ENCODE measurements at places on chromosomes 7 and 10.

- DNase-seq: no peak
Measured at GRCh38 chr10:1560535-1561192, 176.7 kb downstream of the ADARB2 start.

DNA sequence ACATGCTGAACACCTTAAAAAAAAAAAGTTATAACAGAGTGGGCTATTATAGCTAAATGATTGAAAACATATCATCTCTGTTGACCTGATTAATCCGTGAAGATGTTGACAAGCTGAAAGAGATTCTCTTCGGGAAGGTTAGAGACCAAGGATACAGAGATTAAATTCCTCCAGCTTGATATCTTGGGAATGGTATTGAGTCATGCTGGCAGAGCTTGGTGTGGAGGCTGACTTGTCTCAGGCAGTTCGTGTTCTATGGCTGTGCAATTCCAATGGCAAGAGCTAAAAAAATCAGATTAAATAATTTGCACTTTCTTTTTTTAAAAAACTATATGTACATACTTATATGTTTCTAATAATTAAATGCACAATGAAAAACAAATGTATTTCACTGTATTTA is 24.9 kb upstream of the CACNA2D1 start:
- DNase-seq: no peak

DNA sequence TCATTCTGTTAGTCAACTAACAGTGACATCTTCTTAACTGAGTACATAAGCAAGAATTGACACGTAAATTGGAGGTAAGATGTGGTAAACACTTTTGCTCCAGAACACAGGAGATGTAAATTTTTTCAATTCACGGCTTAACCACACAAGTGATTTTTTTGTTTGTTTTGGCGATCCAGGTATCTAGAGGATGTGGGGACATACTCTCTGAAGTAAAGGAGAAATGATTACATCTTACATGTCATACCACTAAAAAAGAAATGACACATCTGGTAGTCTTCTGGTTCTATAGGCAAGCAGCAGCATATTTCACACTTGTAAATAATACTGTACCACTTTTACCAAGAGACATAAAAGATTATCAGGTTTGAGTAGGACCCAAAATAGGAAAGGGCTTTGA is 200.3 kb upstream of the ZWINT start:
- no peak for DNase-seq

DNA sequence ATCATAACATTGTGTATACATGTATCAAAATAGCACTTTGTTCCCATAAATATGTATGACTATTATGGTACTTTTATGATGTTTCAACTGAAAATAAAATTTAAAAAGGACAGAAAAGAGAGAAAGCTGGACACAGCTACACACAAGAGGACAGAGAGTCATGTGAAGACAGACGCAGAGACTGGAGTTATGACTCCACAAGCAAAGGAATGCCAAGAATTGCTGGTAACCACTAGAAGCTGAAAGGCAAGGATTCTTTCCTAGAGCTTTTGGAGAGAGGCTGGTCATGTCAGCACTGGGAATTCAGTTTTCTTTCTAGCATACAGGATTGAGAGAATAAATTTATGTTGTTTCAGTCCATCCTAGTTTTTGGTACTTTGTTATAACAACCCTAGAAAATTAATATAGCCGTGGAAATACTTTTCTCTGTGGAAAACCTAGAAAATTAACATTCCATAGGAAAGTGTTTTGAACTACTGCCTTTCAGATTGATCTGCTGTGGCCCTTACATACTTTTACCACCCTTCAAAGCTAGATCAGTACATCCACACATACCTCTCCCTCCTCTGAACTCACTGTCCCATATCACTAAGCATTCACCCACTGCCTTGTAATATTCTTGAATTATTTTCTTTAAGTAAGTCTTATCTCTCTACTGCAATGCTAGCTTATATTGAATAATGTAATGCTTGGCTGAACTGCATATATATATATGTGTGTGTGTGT is 575.3 kb downstream of the IPMK start:
- DNase-seq: peak; percentile 93

GRCh38 chr10:111874576-111874975 is 309.0 kb downstream of the GPAM start:
- DNase-seq: no peak

DNA sequence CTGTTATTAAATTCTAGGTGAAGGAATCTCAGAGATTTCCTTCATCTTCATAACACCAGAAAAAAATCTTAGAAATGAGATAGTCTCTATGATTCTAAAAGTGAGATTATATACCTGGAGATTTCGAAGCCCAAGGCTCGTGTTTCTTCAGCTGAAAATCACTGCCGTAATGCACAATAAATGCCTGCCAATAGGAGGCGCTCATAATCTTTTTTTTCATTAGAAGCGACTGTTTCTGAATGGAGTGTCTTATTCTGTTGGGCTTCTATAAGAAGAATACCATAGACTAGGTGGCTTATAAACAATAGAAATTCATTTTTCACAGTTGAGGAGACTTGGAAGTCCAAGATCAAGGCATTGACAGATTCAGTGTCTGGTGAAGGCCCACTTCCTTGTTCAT is 294.7 kb downstream of the PRKG1 start:
- DNase-seq: no peak

Measured in foreskin melanocyte (primary cell).